ENCODE measurements at places on chromosomes 5 and 9.

DNA sequence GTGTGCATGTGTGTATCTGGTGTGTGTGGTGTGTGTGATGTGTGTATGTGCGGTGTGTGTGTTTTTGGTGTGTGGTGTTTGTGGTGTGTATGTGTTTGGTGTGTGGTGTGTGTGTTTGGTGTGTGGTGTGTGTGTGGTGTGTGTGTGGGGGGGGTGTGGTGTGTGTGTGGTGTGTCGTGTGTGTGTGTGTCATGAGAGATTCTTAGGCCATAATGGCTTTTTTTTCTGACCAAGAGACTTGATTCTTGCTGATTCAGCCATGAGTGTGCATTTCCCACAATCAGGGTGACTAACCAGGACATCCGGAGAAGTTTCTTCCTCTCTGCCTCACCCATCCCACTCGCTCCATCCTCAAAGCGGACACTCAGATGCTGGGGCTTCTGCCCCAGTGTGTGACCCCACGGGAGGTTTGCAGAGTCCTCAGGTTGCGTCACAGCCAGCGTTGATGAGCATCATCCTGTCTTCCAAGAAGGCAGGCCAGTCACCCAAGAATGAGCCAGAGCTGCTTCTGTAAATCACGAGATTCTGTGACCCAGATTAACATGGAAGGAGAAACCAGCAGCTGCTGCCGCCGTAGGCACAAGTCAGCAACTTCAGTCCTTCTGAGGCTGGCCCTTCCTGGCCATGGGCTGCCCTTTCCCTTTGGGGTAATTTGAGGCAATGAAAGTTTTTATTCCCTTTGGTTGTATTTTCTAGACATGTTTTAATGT lies 12.5 kb upstream of the CTSL start:
- DNase-seq: peak; percentile 98

GRCh38 chr9:112439825-112440224 lies 46.8 kb upstream of the KIAA1958 start:
- no peak for DNase-seq

DNA sequence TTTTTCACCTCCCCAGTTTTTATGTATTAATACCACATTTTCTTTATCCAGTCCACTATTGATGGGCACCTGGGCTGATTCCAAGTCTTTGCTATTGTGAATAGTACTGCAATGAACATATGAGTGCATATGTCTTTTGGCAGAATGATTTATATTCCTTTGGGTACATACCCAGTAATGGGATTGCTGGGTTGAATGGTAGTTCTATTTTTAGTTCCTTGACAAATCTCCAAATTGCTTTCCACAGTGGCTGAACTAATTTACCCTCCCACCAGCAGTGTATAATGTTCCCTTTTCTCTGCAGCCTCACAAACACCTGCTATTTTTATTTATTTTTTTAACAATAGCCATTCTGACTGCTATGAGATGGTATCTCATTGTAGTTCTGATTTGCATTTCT lies 340.2 kb downstream of the ADAMTS6 start:
- no peak for DNase-seq

DNA sequence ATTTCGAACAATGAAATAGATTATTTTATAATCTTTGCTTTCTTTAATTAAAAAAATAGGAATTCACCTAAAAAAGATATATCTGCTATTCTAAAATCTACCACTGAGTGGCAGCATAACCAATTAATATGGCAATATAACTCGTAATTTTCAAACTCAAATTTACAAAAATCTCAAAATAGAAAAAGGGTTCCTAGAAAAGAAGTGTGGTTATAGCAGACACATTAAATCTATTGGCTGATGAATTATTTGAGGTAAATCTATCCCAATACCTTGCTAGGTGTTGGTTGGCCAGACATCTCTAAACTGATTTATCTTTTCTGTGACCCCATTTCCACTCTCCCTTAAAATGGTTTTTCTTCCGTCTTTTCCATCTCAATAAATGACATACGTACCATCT lies 30.2 kb upstream of the NRG2 start:
- no peak for DNase-seq

GRCh38 chr9:127796852-127797370 lies 5.8 kb upstream of the FPGS start:
- no peak for DNase-seq

DNA sequence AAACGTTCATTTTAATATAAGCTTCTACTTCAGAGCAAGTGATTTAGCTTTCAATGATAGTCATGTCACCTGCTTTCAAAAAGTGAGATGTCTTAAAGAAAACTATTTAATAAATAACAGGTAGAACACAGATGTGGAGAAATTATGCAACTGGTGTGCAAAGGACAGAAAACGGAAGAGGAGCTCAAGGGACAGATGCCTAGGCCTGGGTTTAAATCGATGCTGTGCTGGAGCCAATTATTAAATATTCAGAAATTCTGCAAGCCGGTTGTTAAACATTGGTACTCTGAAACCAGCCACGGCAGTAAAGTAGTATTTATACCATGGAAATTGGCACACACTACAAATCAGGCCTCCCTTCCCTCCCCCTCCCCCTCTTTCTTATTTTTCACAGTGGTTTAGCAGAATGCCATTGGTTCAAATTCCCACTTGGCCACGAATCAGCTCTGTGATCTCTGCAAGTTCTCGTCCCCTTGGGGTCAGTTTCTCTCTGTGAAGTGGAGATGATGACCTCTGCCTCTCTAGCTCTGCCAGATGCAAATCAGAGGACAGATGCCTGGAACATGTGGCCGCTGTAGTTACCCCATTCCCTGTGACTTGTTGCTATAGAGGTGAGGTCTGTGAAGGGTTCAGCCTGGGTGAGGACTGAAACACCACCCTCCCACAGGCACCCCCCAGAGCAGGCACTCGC lies 6.2 kb upstream of the RNF130 start:
- DNase-seq: no peak

- no peak for DNase-seq
Observed at GRCh38 chr5:51449026-51449425, 65.8 kb downstream of the ISL1 start.

DNA sequence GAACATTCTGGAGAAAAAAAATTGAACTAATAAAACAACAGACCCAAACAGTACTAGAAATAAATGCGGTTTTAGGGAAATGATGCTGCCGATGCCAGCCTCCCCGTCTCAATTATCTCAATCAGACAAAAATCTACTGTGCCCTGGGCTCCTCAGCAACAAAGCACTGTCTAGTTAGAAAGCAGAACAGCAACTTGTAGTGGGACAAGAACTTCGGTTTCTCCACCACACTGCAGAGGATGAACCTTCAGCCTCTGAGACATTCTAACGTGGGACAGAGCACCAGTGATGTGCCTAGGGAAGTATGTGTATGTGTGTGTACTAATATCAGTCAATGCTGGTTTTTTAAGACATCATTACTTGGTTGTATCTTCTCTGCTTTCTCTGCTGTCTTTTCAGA lies 11.1 kb upstream of the CAST start:
- DNase-seq: peak; percentile 52

DNA sequence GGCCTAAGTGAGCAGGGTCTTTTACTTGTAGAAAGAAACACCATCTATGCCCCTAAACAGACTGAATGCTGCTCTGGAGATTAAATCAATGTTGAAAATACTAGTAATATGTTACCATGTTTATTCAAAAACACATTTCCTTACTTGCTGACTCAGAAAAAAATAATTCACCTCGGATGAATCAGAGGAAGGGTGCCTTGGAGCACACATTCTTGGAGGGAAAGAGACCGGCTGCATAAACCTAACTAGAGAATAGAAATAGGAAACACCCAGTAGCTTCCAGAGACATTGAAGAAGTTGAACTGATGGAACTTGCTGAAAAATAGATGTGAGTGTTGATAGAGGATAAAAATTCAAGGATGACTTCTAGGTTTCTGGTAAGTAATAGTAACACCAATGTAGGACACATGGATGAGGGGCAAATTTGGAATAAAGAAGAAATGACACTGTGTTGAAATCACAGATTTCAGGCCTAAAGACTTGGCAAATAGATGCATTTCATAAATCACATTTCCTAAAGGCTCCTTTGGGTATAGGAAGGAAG lies 76.9 kb upstream of the MINAR2 start:
- no peak for DNase-seq

DNA sequence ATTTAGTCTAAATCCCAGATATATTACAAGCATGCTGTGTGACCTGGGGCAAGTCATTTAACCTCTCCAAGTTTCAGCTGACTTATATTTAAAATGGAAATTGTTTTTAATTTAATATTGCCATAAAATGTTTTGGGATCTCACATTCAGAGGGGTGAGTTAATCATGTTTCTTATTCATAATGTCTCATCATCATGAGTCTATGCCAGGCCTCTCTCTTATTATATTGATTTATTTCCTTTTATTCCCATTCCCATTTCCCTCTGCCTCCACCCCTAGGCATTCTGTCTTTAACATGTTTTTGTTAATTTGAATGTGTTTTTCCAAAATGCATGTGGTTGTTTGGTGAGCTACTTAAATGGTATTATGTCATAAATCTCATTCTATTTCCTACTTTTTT lies 39.0 kb upstream of the TTC1 start:
- DNase-seq: no peak

DNA sequence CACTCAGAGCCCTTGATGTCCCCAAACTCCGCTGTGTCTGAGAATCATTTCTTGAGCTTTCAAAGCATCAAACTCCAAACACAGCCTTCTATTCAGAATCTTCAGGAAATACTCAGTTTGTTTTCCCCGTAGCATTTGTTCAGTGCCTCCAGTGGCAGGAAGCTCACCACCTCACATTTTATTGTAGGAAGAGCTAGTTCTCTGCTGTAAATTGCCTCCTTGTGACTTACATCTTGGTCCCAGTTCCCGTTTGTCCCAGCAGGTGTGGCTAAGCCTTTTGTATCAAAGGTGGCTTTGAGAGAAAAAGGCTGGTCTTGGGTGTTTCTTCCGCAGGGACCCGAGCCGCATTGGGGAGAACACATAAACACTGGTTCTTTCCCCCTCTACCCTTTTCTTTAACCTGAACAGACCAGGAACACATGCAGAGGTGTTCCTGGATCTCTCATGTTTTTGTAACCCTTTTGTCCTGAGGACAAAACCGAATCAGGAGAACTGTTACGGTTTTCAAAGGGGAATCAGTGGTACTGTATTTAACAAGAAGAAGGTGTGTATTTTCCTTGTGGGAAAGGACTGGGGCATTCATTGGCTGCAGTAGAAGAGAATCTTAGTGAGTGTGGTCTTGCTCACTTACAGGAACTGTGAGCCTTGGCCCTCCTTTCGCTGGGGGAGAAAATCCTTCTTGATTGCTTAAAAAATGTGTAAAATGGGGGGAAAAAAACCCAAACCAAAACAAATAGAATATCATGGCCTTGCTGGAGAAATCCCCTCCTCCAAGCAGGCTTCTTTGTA lies 1.9 kb downstream of the OSMR start:
- DNase-seq: no peak

- peak; percentile 81 for DNase-seq
Observed at GRCh38 chr5:139392678-139393496, 2.0 kb downstream of the PROB1 start.

- DNase-seq: no peak
Observed at GRCh38 chr9:129052592-129052991, 16.2 kb downstream of the MIGA2 start.

DNA sequence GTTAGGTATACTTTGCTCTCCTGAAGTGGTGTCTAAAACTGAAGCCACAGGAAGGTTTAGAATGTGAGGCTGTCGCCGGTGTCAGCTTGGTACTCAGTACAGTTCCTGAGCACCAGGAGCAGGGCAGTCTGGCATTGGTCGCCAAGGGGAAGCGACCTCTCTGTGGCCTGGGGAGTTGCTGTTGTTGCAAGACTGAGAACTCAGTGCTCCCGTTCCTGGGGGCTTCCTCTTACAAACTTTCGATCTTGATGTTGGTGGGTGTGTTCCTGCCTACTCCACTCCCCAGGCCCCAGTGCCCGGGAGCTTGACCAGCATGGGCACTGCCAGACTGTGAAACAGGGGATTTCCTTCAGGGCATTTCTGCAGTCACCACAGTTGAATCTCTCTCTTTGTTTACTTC lies 52.4 kb upstream of the PPARGC1B start:
- DNase-seq: peak; percentile 73

GRCh38 chr5:123515904-123516303 lies 3.9 kb downstream of the CSNK1G3 start:
- no peak for DNase-seq

Data from suppressor macrophage (primary cell).